ENCODE measurements at places on chromosomes 6 and 20.

GRCh38 chr6:152575621-152576150, 61.5 kb downstream of the SYNE1 start:
- DNase-seq: no peak

- no peak for DNase-seq
Measured at GRCh38 chr20:5491455-5491854, 174.7 kb upstream of the PROKR2 start.

- no peak for DNase-seq
Measured at GRCh38 chr6:1263039-1263849, 48.7 kb upstream of the FOXQ1 start.

DNA sequence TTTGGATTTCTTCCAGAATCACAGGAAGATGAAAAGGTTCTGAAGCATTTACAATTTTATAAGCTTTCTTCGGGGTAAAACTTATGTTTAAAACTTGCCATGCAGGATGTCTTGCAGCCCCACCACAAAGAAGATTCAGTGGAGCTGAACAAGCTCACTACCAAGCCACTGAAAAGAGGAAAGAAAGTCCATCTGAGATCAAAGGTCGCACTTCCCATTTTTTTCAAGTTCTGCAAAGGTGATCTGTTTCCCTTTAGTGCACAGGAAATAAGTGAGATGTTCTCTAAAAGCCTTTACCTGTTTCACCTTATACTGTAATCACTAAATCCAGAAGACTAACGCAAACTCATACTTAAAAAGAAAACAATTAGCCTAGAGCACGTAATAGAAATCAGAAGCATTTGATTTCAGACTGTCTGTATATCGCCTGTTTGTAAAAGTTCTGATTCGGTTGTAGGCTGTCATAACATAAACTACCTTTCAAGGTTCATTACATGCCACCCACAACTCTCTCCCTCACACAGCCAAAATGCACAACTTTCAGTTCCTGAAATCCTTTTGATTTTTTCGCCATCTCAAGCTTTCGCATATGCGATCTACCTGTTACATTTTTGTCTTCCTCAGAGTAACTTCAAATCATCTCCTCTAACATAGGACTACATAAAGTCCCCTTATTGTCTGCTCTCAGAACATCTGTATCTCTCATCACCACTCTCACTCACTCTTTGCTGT, 1.8 kb downstream of the ECHDC1 start:
- no peak for DNase-seq

- no peak for DNase-seq
Measured at GRCh38 chr6:151701911-151702562, 105.4 kb upstream of the ESR1 start.

Data from head of caudate nucleus (tissue), 42 donors.